ENCODE measurements at places on chromosomes 5 and 9.

GRCh38 chr9:5453004-5453403 is 2.7 kb downstream of the CD274 start:
- DNase-seq = no peak

GRCh38 chr5:170437621-170438375 is 48.6 kb upstream of the KCNMB1 start:
- DNase-seq = no peak

DNA sequence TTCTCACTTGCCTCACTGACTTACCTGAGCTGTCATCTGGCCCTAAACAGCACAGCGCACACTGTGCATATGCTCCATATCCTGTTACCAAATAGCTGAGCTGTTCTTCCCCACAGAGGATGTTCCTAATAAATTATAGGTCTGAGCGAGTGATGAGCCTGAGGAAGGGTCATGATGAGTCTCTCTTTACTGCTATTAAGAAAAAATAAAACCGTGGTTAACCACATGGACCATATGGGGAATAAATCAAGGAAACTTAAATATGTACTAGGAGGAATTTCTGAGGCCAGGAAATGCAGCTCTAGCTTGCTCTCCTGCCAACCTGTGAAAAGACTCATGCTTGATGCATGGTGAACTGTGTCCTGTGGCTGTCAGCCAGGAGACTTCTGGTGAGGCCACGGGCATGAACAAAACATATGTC is 424.8 kb upstream of the DMAC1 start:
- no peak for DNase-seq

GRCh38 chr5:129541648-129542251 is 81.7 kb downstream of the ADAMTS19 start:
- no peak for DNase-seq

DNA sequence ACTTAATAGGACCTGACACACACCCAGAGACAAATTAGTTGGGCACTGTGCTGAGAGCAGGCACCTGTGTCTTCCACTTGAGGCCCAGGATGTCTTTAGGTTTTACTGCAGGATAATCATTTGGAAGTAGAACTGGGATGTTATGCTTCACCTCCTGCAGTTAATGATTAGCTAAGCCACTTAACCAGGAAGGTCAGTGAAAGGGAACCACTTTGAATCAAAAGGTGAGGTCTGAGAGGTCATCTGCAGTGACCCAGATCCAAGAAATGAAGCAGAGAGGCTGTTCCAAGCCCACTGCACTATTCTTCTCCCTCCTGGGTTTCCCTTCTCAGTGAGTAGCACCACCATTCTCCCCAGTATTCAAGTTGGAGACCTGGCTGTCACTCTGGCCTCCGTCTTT is 110.5 kb downstream of the SNX18 start:
- DNase-seq = no peak

DNA sequence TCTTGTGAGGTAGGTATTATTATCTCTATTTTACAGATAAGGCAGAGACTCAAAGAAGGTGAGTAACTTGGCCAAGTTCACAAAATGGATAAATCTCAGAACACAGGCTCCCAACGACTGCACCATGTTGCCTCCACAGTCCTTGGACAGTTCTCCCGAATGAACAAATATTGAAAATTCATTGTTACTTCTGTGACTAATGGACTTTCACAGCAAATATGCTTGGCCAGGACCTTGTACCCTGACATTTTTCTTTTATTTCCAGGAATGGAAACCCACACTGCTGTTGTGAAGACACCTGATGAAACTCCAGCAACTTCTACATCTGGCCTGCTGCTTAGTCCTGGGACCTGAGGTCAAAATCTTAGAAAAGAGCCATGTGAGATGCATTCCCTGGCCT is 2.5 kb upstream of the CYSTM1 start:
- no peak for DNase-seq

- no peak for DNase-seq
Measured at GRCh38 chr5:173618927-173619519, 2.6 kb upstream of the BOD1 start.

- no peak for DNase-seq
Measured at GRCh38 chr5:119074419-119074818, 3.5 kb downstream of the DMXL1 start.

GRCh38 chr9:37392272-37392671 is 30.2 kb upstream of the GRHPR start:
- DNase-seq = no peak

GRCh38 chr9:19049917-19050636 is 850 bp downstream of the RRAGA start:
- DNase-seq = no peak

DNA sequence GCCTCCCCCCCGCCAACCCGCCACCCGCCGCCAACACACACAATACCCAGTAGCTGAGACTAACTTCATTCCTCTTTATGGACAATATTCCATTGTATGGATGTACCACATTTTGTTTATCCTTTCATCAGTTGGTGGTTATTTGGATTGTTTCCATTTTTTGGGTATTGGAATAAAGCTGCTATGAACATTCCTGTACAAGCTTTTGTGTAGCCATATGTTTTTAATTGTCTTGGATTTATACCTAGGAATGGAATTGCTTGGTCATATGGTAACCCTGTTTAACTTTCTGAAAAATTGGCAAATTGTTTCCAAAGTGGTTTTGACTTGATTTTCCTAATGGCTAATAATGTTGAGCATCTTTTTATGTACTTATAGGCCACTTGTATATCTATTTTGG is 4.9 kb upstream of the UBTD2 start:
- DNase-seq = no peak

GRCh38 chr5:387491-388265 is 55.3 kb upstream of the EXOC3 start:
- DNase-seq = no peak

GRCh38 chr5:180235077-180235476 is 26.1 kb upstream of the RASGEF1C start:
- DNase-seq = no peak

DNA sequence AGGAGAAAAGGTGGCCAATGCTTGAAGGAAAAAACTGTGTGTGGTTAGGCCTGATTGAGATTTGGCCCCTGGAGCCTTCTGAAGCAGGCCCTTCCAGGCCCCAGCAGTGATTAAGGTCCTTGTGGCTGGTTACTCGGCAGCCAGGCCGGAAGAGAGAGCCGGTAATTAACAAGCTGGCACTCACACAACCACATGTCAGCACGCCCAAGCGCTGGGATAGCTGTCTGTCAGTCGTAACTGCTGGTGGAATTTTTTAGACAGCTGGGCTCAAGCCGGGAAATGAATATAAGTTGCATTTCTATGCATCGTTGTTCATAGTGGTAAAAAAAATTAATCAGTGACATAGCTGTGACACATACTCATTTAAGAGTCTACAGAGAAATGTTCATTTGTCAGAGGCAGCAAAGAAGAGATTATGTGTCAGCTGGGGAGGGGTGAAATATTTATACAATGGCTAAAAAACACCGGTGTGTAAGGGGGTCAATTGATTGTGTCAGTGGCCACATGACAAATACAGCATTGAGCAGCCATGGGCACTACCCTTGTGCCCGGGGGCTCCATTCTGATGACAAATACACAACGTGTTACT is 13.7 kb upstream of the ARAP3 start:
- no peak for DNase-seq

DNA sequence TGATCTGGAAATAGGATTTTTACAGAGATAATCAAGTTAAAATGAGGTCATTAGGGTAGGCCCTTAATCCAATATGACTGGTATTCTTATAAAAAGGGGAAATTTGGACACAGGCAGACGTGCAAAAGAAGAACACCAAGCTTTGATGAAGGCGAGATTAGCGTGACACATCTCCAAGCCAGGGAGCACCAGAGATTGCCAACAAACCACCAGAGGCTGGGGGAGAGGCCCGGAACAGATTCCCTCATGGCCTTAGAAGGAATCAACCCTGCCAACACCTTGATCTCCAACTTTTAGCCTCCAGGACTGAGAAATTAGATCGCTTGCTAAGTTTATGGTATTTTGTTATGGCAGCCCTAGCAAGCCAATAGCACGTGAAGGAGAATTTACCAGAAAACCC is 10.8 kb upstream of the ARSI start:
- no peak for DNase-seq

DNA sequence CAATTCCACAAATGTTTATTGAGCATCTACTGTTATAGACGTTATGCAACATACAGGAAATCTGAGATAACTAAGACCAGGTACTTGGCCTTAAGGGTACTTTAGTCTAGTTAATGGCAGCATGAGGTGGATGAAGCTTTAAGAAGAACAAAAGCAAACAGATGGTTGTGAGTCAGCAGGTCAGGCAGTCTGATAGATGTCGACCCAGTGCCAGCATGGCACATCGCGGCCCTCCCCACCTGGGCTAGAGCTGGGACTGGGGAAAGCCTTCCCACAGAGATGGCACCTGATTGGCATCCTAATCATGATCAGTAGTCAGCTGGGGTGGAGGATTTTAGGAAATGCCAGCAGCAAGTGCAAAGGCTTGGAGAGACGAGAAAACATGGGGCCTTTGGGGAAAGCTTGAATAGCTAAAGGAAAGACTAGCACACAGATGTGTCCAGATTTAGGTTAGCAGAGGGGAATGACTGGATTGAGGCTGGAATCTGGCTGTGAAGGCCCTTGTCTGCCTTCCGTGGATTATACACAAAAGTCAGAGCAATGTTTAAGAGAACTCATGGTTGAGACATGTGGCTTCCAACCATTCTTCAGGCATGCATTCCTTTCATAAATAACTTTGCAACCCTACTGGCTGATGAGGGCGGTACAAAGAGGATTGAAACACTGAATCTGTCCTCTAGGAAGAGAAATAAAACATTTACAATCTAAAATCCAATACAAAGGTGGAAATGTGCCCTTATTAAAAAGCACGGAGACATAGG is 395.4 kb upstream of the WWC1 start:
- DNase-seq = no peak

- DNase-seq = no peak
Measured at GRCh38 chr9:128992995-128993394, 35.1 kb downstream of the SH3GLB2 start.

- DNase-seq = no peak
Measured at GRCh38 chr5:178793151-178793550, 62.7 kb upstream of the ZNF354A start.

- DNase-seq = no peak
Measured at GRCh38 chr9:127904561-127905003, 5.2 kb upstream of the ST6GALNAC6 start.

GRCh38 chr9:132059361-132059760 is 20.3 kb downstream of the MED27 start:
- no peak for DNase-seq

- DNase-seq = no peak
Measured at GRCh38 chr9:134370638-134371037, 44.4 kb downstream of the RXRA start.

GRCh38 chr5:15850939-15851341 is 328.7 kb downstream of the MARCHF11 start:
- DNase-seq = no peak

GRCh38 chr5:159704160-159704559 is 212.1 kb upstream of the ADRA1B start:
- DNase-seq = no peak

- no peak for DNase-seq
Measured at GRCh38 chr5:5767286-5767928, 344.9 kb downstream of the ICE1 start.

DNA sequence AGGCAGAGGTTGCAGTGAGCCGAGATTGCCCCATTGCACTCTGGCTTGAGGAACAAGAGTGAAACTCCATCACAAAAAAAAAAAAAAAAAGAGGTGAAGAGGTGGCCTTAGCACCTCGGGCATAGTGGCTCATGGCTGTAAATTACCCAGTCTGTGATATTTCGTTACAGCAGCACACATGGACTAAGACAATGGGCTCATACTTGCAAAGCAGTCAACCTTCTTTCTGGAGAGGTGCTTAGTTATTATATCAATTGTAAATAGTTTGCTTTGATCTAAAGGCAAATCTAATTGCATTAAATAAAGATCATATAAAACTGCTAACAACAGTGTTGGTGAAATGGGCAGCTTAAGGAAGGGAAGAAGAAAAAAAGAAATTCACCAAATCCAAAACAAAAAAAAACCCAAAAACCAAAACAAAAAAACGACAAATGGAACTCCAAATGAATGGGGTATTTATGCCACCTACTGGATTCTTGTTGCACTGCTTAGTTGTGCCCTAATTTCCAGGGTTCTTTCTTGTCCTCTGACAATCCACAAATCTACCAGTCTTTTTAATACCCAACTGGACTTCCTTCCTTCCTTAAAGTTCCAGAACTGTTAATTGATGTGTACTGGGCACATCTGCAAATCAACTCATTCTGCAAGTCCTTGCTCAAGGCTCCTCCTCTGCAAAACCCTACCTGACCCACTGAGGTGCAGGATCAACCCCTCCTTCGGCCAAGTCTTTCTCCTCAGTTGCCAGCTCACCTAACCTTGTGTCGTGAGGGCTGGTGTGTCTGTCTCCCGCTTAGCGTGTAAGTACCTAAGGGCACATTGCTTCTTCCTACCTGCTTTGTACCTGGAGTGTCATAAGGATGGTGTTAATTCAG is 35.0 kb upstream of the DMRT1 start:
- DNase-seq = no peak

GRCh38 chr5:98993512-98993911 is 64.7 kb upstream of the CHD1 start:
- no peak for DNase-seq

DNA sequence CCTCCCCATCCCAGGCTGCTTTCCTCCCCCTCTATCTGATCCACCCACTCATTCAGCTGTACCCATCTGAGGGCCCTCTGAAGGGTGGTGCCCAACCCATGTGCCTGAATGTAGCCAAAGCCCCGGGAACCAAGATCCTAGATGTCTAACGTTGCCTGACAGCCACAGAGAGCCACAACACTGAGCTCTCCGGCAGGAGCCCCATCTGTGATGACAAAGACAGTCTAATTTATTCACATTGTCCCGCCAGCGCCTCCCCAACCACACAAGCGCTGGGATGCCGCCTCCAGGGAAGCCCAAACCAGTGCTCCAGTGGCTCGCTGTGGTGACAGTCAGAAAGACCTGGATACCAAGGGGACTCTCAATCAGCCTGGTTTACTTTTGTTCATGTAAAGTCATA is 8.4 kb downstream of the IGFBPL1 start:
- DNase-seq = no peak

DNA sequence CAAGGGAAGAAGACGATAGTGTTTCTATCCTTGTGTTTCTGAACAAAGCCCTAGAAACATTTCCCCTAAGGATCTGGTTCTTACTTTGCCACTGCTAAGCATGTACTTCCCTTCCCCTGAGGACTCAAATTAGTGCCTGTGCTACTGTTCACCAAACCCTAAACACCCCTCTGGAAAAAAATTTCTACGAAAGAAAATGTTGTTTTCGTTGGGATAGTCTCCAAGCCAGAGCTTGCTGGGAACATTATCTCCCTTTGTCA is 294.6 kb downstream of the BNC2 start:
- no peak for DNase-seq

GRCh38 chr9:134192311-134192950 is 28.1 kb upstream of the RNU6ATAC start:
- no peak for DNase-seq

GRCh38 chr5:42586625-42587024 is 163.4 kb downstream of the GHR start:
- no peak for DNase-seq

GRCh38 chr5:55467862-55468551 is 66.8 kb downstream of the PLPP1 start:
- DNase-seq = no peak

GRCh38 chr5:139125991-139126390 is 72.2 kb downstream of the SIL1 start:
- DNase-seq = no peak

GRCh38 chr5:42982107-42982622 is 58.0 kb downstream of the ANXA2R start:
- no peak for DNase-seq

GRCh38 chr9:91954841-91955471 is 4.9 kb upstream of the ROR2 start:
- no peak for DNase-seq

GRCh38 chr9:17528859-17529258 is 50.0 kb upstream of the SH3GL2 start:
- no peak for DNase-seq
